Endodermal cell (in vitro differentiated cells): ENCODE measurements at places on chromosomes 13 and 19. TPM values are rescaled to one million over a fixed set of nuclear protein-coding genes. Genes with fewer than 3 reads are reported as not detected.
A peak's percentile ranks its signal among the peaks of the same experiment; 100 is the strongest.

CYP2F1 gene
- total RNA-seq: not detected in 3 replicates

SLC25A23 gene
- total RNA-seq: 35.5 and 39.5 TPM in 2 replicates

GRCh38 chr19:39970425-39970674 lies 615 bp upstream of the PSMC4 start:
- H3K4me1 ChIP-seq: no peaks in the 10 kb centered on the region
- peak overlapping the region; percentile 87 for H3K27ac ChIP-seq
- peak overlapping the region; percentile 96 for H3K4me3 ChIP-seq
- H3K27me3 ChIP-seq: no peaks in the 10 kb centered on the region
- peaks cover 31% of the 10 kb centered on the region for H3K36me3 ChIP-seq

- H3K27ac ChIP-seq: no peak overlapping the region
- no peaks in the 10 kb centered on the region for H3K27me3 ChIP-seq
- DNase-seq: no peak
- no peak overlapping the region for H3K4me3 ChIP-seq
- no peaks in the 10 kb centered on the region for H3K36me3 ChIP-seq
- no peaks in the 10 kb centered on the region for H3K4me1 ChIP-seq
Observed at GRCh38 chr13:102548811-102549210, 48.0 kb upstream of the TPP2 start.

- no peaks in the 10 kb centered on the region for H3K4me1 ChIP-seq
- H3K36me3 ChIP-seq: peaks cover 74% of the 10 kb centered on the region
- no peak overlapping the region for H3K4me3 ChIP-seq
Observed at GRCh38 chr13:19766591-19766990, 16.2 kb downstream of the PSPC1 start.
